ENCODE measurements at places on chromosomes 12 and 14.

- DNase-seq, result no peak
Observed at GRCh38 chr14:26187996-26188620, 409.7 kb downstream of the NOVA1 start.

DNA sequence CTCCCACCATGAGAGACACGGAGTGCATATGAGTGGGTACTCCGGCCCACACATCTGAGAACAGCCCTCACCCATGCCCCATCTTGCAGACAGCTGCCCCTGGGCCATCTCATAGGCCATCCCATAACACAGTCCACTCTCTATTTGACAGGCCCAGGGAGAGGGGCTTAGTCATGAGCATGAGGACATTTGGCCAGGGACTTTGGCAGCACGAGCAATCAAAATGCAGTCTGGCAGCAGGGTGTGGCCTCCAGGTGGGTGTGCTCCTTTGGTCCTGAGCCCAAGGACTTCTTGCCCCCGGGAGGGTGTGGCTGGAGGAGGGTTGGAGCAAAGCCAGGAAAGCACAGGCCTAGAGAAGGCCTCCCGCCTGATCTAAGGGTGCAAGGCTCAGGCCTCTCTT lies 25.6 kb downstream of the EMP1 start:
- no peak for DNase-seq

DNA sequence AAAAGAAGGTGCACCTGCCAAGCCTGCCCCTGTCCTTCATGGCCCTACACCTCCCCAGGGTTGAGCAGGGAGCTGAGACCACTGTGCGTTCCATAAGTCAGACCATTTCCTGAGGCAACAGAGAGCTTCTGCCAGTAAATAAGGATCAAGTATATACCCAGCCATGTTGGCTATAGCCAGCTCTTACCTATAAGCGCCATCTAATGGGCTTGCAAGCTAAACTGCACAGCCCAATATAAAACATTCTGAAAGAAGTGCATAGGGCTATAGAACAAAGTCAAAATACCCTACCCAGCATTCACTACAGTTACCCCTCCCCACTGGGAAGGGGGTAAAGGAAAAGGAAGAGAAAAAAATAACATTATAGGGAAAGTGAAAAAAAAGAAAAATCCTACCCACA lies 59.3 kb upstream of the SCAF11 start:
- no peak for DNase-seq

DNA sequence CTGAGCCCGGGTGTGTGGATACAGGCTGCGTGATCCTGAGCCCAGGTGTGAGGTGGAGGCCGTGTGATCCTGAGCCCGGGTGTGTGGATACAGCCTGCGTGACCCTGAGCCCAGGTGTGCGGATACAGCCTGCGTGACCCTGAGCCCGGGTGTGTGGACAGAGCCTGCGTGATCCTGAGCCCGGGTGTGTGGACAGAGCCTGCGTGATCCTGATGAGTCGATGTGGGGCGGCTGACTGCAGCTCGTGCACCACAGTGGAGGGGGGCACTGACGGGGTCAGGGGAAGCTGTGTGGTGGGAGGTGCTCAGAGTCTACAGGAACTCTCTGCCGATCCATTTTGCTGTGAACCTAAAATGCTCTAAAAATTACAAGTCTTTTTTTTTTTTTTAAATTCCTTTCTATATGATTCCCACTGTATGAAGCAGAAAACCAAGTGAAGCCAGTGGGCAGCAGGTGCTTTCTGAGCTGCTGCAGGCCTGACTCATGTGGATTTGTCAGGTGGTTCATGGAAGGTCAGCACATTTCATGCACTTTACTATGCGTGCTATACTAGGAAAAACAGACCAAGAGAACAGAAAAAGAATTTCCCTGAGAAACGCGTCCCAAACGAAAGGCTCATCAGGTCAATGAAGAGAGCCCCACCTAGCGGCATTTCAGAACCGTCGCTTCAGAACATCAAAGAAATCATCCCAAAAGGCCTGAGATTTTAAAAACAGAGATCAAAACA lies 19.3 kb downstream of the BRF1 start:
- DNase-seq, result no peak

- no peak for DNase-seq
Observed at GRCh38 chr12:46904406-46905238, 78.8 kb upstream of the SLC38A4 start.

DNA sequence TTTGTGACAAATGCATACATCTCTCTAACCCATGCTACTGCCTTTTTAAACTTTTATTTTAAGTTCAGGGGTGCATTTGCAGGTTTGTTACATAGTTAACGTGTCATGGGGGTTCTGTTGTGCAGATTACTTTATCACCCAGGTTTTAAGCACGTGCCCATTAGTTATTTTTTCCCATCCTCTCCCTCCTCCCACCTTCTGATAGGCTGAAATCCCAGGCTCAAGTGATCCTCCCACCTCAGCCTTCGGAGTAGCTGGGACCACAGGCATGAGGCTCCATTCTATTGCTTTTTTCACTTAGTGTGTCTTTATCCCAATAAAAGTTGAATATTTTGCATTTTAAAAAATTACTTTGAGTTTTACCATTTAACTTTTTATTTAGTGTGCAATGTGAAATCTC lies 68.9 kb downstream of the BAZ1A start:
- DNase-seq, result no peak

DNA sequence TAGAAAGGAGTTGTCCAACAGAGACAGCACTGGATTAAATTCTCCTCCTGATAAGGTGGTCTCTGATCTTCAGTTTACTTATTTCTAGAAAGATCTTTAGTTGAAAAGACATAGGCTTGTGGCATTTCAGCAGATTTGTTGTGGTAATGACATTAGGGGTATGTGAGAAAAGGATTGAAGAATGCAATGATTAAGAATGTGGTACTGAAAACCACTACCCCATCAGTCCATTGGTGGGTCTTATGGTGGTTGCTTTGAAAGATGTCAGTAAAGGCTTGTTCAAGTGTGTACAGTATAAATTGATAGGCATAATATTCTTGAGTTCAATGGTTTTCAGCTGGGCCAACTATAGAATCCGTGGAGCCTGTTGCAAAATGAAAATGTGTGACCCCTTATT lies 10.8 kb downstream of the PPFIBP1 start:
- DNase-seq, result no peak

DNA sequence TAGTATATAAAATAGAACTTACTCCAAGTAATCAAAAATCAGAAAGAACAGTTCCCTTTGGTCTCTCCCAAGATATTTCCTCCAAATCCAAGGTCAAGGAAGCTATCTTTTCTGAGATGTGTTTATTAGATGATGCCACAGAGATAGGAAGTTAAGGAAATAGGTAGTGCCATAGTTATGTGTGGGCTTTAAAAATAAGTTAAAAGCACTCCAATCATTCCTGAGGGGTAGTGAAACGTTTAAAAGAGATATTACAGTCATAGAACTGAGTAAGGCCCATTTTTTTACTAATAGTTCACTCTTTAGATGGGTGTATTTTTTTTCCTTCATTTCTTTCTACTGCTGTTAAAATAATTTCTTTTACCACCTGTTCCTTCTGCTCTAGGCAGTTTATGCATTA lies 1630.9 kb upstream of the SEL1L start:
- DNase-seq, result no peak

GRCh38 chr12:128976120-128976738 lies 123.0 kb downstream of the GLT1D1 start:
- DNase-seq, result no peak

- no peak for DNase-seq
Observed at GRCh38 chr14:76729953-76730505, 31.2 kb upstream of the VASH1 start.

- DNase-seq, result no peak
Observed at GRCh38 chr14:70696026-70696425, 54.3 kb downstream of the TTC9 start.

- DNase-seq, result no peak
Observed at GRCh38 chr14:51716610-51717009, 64.9 kb downstream of the FRMD6 start.

- no peak for DNase-seq
Observed at GRCh38 chr12:4771172-4771959, 51.2 kb downstream of the GALNT8 start.

GRCh38 chr14:103653805-103654204 lies 24.8 kb downstream of the KLC1 start:
- DNase-seq, result no peak

- no peak for DNase-seq
Observed at GRCh38 chr12:22250762-22251161, 83.7 kb downstream of the ST8SIA1 start.

GRCh38 chr14:55834390-55834789 lies 254.4 kb downstream of the KTN1 start:
- DNase-seq, result no peak

- DNase-seq, result no peak
Observed at GRCh38 chr12:71719647-71720370, 33.9 kb downstream of the TMEM19 start.

DNA sequence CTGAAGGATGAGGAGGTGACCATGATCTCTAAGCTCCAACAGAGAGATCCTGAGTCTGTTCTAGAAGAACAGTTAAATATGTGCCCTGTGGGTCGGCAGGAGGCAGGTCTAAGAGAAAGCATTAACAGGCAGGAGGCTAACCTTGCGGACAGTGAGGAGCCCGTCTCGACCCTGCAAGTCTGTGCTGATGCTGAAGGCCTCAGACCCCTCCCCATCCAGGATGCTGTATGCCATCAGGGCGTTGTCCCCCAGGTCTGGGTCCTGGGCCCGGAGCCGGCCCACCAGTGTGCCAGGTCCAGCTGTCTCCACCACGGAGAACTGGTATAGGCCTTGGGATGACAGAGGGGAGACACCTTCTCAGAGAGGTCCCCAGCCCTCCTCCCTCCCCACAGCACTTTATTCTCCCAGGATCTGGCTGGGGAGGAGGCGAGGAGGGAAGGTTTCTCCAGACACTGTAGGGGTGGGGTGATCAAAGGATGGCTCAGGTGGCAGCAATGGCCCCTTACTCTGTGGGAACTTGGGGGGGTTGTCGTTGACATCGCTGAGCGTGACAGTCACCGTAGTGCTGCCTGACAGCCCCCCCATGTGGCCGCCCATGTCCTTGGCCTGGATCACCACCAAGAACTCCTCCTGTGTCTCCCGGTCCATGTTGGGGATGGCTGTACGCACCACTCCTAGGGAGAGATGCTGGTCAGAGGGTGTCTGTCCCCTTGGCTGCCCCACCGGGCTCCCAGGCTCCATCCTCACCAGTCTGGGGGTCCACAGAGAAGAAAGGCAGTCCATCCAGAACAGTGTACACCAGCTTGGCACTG lies 3.1 kb downstream of the CDH24 start:
- no peak for DNase-seq

DNA sequence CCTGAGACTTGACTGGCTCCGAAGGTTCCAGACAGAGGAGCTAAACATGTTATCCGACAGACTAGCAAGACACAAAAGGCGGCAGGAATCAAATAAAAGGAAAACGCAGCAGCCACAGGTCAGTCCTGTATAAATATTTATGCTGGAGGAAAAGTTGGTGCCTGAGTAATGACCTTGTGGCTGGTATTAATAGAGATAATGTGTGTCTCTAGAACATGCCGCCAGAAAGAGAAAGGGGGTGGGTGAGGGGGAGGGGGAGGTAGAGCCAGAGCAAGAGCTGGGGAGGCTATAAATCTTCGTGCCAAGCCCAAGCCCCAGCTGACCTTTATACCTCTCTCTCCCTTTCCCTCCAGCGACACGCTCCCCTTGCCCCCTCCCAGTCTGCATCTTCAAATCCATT lies 590.4 kb downstream of the MED13L start:
- no peak for DNase-seq

GRCh38 chr12:103975368-103975767 lies 9.7 kb downstream of the TDG start:
- no peak for DNase-seq

- DNase-seq, result no peak
Observed at GRCh38 chr14:74263181-74263580, 23.9 kb downstream of the VSX2 start.

DNA sequence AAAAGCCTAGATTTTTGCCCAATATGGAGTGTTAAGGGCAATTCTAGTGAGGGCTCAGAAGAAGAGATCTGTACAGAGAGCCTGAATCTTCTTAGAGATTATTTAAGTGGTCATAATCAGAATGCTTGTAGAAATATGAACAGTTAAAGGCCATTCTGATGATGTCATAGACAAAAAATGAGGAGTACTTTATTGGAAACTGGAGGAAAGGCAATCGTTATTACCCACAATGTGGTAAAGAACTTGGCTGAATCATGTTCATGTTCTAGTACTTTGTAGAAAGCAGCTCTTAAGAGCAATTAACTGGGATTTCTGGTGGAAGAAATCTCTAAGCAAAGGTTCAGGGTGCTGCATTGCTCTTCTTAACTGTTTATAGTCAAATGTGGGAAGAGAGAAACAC lies 36.4 kb upstream of the SYT10 start:
- DNase-seq, result no peak

DNA sequence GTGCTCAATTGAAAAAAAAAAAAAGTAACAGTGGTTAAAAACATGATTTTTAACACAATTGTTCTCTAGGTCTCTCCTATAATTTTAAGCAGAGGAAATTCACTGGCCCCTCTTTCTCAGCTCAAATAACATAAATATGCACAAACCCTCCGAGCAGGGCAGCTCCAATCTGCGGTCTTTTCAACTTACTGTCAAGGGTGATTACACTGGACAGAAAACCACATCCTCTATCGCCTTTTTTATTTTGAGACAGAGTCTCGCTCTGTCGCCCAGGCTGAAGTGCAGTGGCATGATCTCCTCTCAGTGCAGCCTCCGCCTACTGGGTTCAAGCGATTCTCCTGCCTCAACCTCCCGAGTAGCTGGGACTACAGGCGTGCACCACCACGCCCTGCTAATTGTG lies 16.5 kb upstream of the GABARAPL1 start:
- no peak for DNase-seq

DNA sequence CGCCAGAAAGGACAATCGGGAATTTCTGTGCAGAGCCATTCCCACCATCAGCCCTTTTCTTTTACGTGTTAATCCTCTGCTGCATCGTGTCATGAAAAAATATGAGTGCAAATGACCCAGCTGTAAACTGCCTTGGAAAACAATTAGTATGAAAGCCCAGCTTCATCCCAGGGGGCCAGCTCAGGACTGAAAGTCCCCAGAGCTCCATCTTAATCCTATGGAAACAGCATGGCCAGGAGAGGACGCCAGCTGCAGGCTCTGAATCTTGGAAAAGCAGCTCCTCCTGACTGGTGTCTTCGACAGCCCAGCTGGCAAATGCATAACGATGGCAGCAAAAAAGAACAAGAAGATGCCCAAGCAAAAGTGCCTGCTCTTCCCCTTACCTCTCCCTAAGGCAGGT lies 191.5 kb downstream of the NTF3 start:
- no peak for DNase-seq

GRCh38 chr14:93100100-93100499 lies 15.6 kb downstream of the ITPK1 start:
- DNase-seq, result no peak

DNA sequence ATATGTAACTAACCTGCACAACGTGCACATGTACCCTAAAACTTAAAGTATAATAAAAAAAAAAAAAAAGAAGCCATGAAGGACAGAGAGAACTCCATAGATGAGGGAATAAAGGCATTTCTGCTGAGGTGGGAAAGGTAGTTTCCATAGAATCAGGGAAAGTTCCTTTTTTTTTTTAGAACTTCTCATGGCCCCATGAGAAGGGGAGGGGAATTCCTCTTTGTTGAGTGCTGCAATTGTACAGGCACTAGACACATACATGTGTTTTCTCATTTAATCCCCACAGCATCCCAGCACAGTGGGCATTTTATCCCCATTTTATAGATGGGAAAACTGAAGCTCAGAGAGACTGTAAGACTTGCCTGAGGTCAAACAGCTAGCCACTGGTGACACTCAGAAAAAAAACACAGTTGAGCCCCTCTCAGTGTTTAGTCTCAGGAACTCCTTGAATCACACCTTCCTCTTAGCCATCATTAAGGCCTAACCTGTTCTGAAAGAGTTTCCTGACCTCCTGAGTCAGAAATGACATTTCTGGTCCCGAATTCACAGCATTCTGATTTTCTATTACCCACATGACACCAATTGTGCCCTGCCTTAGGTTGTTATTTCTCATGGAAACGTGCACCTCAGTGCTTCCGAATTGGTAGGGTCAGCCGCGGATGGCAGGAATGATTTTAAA lies 189.3 kb upstream of the G2E3 start:
- DNase-seq, result no peak

Measured in stimulated activated CD8-positive, alpha-beta memory T cell treated with anti-CD3 and anti-CD28 coated beads, Interleukin-2, amount 100 ng/mL, for 1 hour (primary cell).